ENCODE measurements at places on chromosomes 13 and 19.

DNA sequence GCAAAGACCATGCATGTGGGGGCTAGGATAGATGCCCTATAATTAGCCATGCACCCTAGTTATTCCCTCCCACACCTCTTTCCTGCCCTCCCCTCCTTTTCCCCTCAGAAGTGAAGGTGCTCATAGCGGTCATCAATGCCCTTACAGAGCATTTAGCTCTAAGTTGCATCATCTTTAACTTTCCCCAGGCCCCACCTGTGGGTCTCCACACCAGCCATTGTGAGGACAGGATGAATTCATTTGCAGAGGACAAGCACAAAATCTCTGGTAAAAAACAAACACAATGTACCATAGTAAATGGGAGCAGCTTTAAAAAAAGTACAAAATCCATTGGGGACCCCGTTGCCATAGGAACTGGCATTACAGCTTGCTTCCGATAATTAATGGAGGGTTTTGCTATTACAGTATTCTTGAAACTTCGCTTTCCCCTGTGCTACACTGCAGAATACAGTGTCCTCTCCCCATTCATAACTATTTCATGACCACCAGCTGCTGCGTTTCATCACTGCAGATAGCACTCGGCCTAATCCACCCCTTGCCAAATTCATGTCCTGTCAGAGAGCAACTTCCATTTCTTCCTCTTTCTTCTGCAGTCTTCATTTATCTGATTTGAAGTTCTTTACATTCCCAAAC lies 110.5 kb downstream of the ZDHHC20 start:
- no peaks in the 10 kb centered on the region for H3K36me3 ChIP-seq
- H3K4me3 ChIP-seq: no peak overlapping the region
- H3K4me1 ChIP-seq: no peaks in the 10 kb centered on the region
- H3K27ac ChIP-seq: no peak overlapping the region

DNA sequence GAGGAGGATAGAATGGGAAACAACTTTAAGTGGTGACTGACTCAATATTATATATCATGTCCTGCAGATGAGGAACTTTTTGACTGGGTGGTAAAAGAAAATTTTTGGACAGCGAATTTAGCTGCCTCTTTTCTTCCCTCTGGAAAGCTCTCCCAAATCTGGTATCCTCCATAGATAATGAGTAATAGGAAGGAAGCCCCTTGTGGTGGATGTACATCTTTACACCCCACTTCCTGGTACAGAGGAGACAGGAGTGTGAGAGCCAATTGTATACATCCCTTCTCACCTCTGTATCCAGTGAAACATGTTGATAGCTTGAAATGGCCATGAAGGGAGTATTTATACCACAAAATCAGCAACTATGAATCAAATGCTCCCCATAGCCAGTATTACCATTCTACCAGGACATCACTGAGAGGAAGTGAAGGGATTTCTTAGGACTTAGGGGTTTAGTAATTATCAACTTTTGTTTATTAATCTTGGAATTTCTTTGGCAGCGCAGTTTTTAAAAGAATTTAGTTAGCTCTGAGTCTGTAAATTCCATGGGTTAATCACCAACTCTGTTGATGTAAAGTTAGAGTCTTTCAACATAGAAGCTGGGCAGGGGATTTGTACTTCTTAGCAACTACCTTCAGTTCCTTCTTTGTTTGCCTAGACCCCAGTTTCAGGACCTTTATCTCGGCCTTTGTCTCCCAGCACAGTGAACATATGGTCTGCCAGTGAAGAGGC lies 17.0 kb upstream of the TDRD3 start:
- H3K27ac ChIP-seq: no peak overlapping the region
- H3K4me3 ChIP-seq: no peak overlapping the region
- H3K36me3 ChIP-seq: peaks cover 3% of the 10 kb centered on the region
- peaks cover 4% of the 10 kb centered on the region for H3K4me1 ChIP-seq
- no peaks in the 10 kb centered on the region for H3K27me3 ChIP-seq

GRCh38 chr13:34250151-34250670 lies 432.3 kb downstream of the RFC3 start:
- no peak overlapping the region for H3K27ac ChIP-seq
- H3K27me3 ChIP-seq: no peaks in the 10 kb centered on the region
- DNase-seq: no peak
- no peak overlapping the region for H3K4me3 ChIP-seq

GRCh38 chr19:40400559-40400958 lies 10.6 kb upstream of the HIPK4 start:
- no peak overlapping the region for H3K27ac ChIP-seq
- no peak for DNase-seq
- H3K27me3 ChIP-seq: no peaks in the 10 kb centered on the region
- H3K4me3 ChIP-seq: no peak overlapping the region
- H3K36me3 ChIP-seq: no peaks in the 10 kb centered on the region
- H3K4me1 ChIP-seq: peaks cover 4% of the 10 kb centered on the region

DNA sequence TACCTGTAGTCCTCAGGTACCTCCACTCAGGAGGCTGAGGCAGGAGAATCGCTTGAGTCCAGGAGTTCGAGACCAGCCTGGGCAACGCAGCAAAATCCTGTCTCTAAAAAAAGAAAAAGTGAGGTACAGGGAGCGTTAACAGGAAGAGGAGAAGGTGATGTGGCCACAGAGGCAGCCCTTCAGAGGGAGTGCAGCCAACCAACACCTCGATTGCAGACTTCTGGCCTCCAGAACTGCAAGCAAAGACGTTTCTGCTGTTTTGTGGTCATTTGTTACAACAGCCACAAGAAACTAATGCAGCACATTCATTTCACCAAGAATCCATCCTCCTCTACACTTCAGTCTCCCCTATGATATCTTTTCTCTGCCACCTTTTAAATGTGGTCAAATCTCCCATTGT lies 145.2 kb downstream of the USP12 start:
- H3K36me3 ChIP-seq: no peaks in the 10 kb centered on the region
- H3K27me3 ChIP-seq: peaks cover 4% of the 10 kb centered on the region
- H3K27ac ChIP-seq: no peak overlapping the region
- no peak overlapping the region for H3K4me3 ChIP-seq
- peaks cover 27% of the 10 kb centered on the region for H3K4me1 ChIP-seq

GRCh38 chr13:26677156-26677555 lies 83.4 kb downstream of the GPR12 start:
- no peak for DNase-seq
- H3K27ac ChIP-seq: no peak overlapping the region
- H3K36me3 ChIP-seq: peaks cover 8% of the 10 kb centered on the region
- H3K4me1 ChIP-seq: peaks cover 9% of the 10 kb centered on the region
- no peaks in the 10 kb centered on the region for H3K27me3 ChIP-seq
- no peak overlapping the region for H3K4me3 ChIP-seq

GRCh38 chr19:46372901-46373490 lies 26.1 kb downstream of the PPP5C start:
- no peak for DNase-seq
- H3K27me3 ChIP-seq: no peaks in the 10 kb centered on the region
- H3K27ac ChIP-seq: peak overlapping the region; percentile 56
- no peak overlapping the region for H3K4me3 ChIP-seq

DNA sequence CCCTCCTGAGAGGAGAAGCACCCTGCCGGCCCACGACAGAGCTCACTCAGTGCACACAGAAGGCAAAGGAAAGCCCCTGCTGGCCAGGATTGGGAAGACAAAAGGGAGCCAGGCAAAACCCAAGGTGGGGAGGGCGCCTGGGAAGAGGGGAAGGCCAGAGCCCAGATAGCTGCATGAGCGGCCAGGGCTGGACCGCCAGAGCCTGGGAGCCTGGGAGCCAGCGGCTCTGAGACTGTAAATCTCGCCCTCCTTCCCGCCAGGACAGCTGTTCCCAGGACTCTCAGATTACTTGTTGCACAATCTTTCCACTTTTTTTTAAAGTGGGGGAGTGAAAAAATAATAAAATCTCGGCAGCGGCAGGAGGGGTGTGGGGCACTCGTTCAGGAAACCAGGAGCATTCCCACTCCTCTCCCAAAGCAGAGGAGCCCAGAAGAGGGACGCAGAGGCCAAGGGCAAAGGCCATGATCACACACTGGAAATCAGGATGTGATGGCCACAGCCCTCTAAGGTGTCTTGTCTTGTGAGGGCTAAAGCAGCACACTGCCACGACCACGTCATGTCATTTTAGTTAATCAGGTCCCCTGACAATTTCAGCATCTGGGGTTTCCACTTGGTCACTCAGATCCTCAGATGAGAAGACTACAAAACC lies 19.6 kb upstream of the EPHX3 start:
- peak overlapping the region; percentile 92 for H3K27ac ChIP-seq
- peaks cover 32% of the 10 kb centered on the region for H3K4me1 ChIP-seq
- H3K4me3 ChIP-seq: no peak overlapping the region
- no peaks in the 10 kb centered on the region for H3K27me3 ChIP-seq
- DNase-seq: peak; percentile 53

DNA sequence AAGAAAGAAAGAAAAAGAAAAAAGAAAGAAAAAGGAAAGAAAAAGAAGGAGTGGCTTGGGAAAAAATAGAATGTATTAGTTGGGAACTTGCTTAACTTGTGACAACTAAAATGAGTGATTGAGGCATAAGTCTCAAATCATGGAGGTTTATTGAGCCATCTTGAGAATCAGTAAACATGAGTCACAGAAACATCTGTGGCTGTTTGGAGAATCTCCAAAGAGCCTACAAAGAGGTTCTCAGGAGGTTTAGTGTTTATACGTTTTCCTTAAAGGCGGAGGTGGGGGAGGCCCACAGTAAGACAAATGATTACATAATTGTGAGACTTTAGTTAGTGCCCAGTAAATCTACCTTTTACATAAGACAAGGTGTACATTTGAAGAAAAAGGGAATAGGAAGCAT lies 38.6 kb downstream of the WDR87 start:
- no peak overlapping the region for H3K27ac ChIP-seq
- no peaks in the 10 kb centered on the region for H3K36me3 ChIP-seq
- no peaks in the 10 kb centered on the region for H3K27me3 ChIP-seq
- DNase-seq: no peak
- H3K4me3 ChIP-seq: no peak overlapping the region

DNA sequence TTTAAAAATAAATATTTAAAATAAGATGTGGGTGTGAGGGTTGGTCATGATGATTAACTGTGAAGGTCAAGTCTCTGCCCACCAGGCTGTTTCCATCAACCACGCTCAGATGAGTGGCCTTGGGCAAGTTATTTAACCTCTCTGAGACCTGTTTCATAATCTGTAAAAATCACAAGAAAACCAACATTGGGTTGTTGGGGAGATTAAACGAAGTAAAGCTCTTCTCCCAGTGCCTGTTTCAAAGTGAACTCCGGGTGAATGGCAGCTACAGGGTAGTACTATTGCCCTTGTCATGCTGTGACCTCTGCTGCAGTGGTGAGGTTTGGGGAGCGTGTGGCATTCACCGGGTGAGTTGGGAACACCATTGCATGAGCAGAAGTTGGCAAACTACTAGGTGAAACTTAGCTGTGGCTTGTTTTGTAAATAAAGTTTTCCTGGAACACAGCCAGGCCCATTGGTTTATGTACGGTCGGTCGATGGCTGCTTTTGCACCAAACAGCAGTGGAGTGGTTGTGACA lies 153.2 kb downstream of the USP12 start:
- no peak overlapping the region for H3K4me3 ChIP-seq
- no peaks in the 10 kb centered on the region for H3K27me3 ChIP-seq
- H3K4me1 ChIP-seq: peaks cover 1% of the 10 kb centered on the region
- no peak for DNase-seq
- no peak overlapping the region for H3K27ac ChIP-seq
- H3K36me3 ChIP-seq: no peaks in the 10 kb centered on the region

DNA sequence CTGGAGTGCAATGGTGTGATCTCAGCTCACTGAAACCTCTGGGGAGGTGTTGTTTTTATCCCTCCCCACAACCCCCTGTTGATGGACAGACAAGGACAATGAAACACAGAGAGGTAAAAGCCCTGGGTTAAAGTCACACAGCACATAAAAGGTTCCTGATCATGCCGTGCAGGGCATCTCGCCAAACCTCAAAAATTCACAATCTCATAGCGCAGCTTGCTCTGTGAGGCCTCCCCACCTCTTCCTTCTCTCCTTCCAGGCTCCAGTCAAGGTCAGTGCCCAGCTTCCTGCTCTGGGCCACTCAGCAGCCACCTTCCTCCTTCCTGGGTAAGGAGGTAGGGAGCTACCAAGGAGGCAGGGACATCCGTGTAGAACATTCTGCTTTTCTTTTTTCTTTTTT lies 2.3 kb downstream of the FUT2 start:
- no peak for DNase-seq
- H3K4me3 ChIP-seq: no peak overlapping the region
- peaks cover 24% of the 10 kb centered on the region for H3K36me3 ChIP-seq
- peaks cover 42% of the 10 kb centered on the region for H3K27me3 ChIP-seq
- peaks cover 15% of the 10 kb centered on the region for H3K4me1 ChIP-seq

- no peak for DNase-seq
- H3K36me3 ChIP-seq: no peaks in the 10 kb centered on the region
- no peak overlapping the region for H3K27ac ChIP-seq
- H3K27me3 ChIP-seq: peaks cover 8% of the 10 kb centered on the region
Measured at GRCh38 chr19:3381701-3382372, 15.5 kb downstream of the NFIC start.

DNA sequence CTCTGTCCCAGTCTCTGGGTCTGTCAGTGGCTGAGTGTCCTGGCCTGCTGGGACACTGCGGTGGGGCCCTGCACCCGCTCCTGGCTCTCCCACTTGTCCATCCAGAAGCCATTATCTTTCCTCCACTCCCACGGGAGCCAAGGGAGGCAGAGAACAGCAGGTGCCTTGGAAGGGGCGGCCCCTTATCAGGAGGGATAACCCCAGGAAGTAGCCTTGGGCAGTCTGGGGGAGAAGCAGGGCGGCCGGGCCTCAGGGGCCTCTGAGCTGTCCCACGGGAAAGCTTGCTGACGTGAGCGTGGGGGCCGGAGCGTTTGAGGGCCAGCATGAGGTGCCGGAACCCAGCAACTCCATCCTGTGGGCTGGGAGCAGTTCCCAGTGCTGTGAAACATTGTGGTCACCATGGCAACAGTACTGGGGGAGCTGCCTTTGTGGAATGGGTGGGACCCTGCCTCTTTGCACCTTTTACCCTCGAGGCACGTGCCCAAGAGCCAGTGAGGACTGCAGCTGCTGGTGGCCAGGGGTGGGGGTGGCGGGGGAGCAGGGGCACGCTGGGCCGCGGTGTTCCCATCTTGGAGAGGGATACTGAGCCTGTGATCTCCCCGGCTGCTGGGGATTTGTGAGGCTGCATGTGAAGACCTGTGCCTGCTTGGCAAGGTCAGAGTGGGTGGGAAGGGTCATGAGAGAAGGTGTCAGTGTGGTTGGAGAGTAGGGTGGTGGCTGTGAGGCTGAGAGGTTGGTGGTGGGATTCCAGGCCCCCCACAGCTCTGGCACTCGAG lies 20.9 kb downstream of the KLHL26 start:
- peaks cover 28% of the 10 kb centered on the region for H3K4me1 ChIP-seq
- H3K27ac ChIP-seq: peak overlapping the region; percentile 62
- DNase-seq: no peak

Measured in mesothelial cell of epicardium (in vitro differentiated cells).